ENCODE measurements at places on chromosomes 5 and 9.

GRCh38 chr9:126623667-126624478, 10.1 kb downstream of the LMX1B start:
- no peak for DNase-seq

DNA sequence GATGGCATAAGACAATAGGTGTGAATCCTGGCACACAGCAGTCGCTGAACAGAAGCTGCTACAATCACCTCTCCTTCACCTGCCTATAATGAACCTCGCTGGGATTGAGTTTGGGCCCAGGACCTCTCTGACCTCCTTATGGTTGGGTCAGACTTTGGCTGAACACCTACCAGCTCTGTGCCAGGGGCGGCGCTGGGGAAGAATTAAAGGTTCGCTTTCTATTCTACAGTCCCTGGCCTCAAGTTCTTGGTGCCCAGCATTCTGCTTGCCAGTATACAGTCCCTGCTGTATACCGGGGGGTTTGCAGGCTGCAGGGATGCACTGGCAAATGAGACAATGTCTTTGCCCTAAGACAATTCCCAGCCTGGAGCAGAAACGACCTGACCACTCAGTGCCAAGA, 895 bp upstream of the STRBP start:
- DNase-seq: no peak

- DNase-seq: no peak
These were observed 290.0 kb downstream of the ARRDC3 start for GRCh38 chr5:91092859-91093783.

DNA sequence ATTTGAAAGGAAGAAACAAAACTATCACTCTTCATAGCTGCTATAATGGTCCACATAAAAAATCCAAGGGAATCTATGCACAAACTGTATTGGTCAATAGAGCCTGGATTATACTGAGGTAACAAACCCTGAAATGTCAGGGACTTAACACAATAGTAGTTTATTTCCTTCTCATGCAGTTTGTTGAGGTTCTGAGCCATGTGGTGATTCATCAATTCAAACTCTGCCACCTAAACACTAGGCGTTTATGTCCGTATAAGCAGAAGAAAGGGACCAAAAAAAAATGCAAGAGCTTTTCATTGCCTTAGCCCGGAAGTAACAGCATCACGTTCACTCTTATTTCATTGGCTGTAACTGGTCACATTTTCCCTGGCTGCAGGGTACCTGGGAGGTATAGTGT, 464.7 kb downstream of the ZSWIM6 start:
- no peak for DNase-seq

GRCh38 chr9:91833878-91834255, 116.2 kb downstream of the ROR2 start:
- no peak for DNase-seq

DNA sequence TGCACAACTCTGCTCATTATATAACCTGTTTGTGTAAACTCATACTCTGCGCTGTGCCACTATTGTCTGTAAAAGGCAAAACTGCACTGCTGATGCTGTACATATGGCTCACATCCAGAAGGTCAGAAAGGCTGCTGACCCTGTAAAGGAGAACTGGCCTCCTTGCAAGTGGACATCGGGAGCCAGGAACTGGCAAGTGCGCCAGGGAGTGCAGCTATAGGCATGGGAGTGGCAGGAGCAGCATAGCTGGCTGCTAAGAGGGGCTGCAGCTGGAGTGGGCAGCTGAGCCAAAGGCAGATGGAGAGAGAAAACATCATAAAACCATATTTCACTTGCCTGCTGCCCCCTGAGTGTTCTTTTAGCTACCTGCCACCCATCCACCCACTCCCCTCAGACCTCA, 2183.4 kb upstream of the ACO1 start:
- DNase-seq: no peak

DNA sequence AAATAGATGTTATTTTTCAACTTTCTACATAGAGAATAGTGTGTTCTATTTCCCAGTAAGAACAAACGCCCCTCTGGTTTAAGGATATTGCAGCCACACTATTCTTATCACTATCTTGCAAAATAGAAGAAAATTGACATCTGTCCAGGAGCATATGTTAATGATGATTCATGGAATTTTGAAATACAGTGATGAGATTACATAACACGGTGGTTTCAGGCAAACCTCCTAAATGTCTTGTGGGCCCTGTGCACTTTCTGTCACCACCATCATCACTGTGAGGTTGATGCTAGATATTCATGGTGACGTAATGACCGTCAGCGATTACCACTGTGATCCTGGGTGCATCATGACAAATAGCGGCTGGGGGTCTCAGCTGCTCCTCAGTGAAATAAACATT, 48.1 kb downstream of the CFAP90 start:
- no peak for DNase-seq

GRCh38 chr9:106576232-106576760, 286.7 kb upstream of the ZNF462 start:
- no peak for DNase-seq

- no peak for DNase-seq
These were observed 18.4 kb upstream of the ALDOB start for GRCh38 chr9:101453776-101454570.

DNA sequence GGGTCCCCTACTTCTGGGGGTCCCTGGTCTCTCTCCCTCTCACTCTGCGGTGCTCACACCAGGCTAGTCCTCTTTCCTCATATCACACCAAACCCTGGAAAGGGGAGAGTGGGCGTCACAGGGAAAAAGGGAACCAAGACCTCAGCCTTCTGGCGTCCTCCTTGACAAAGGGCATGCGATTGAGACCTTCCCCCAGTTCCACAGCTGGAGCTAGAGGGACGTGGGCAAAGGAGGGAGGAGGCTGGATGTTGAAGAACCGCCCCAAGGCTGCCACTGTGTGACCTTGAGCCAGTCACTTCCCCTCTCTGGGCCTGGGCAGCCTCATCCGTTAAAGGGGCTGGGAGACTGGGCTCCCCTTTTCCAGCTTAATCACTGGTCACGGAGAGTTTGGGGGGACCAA, 18.5 kb upstream of the TOR2A start:
- DNase-seq: no peak

- DNase-seq: no peak
These were observed 61.0 kb upstream of the GFPT2 start for GRCh38 chr5:180414176-180414575.

DNA sequence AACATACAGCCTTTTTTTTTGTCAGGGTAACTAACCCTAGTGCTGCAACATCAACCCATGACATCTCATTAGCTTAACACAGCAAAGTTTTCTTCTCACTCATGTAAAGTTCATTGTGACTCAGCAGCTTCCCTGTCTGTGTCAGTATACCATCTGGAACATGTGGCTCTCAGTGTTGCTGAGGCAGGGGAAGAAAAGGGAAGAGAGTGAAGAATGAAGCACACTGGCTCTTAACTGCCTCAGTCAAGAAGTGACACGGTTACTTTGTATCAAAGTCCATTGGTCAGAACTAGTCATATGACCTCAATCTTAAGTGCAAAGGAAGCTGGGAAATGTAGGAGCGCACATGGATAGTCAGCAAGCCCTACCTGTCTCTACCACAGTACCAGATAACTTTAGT, 185.0 kb upstream of the ELL2 start:
- no peak for DNase-seq

DNA sequence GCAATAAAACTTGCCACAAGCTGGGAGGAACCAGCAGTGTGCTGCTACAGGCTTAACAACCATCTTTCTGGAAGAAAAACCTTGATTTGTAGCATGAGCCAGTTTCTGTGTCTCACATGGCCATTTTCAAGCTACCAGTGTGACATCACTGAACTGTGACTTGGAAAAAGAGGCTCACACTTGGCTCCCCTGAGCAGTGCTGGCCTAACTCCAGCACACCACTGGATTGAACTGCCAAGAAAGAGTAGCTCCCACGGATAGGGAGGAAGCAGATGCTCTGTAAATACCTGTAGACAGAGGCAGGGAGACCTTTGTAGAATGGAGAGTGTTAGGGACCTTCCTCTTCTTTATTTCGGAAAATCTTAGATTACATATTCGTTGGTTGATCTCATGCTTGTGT, 197.9 kb downstream of the SH3GL2 start:
- DNase-seq: no peak

DNA sequence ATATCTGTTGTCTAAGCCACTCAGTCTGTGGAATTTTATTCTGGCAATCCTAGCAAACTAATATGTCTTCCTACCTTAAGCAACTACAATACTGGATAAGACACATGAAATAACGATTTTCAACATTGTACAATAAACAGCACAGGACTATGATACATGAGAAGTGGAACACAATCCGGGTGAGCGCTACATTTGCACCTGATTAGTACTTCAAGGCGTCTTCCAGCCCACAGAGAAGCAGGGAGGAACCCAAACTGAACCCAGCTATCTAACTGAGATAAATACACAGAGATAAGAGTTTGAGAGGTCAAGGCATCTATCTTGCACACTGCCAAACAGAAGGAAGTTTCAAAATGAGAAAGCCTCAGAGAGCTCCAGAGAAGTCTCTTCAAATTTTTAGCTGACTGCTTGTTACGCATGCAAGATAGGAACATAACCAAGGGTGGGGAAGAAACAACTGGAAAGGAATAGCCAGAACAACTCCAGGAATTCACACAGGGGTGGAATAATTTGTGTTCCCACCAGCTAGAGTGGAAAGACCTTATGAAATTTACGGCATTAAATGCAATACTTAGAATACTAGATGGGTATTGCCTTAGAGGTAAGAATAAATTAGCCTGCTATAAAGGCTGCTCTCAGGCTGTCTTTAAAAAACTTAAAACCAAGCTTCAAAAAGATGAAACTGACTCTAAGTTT, 481.8 kb downstream of the MTRR start:
- no peak for DNase-seq

- no peak for DNase-seq
These were observed 111.7 kb upstream of the TMEM161B start for GRCh38 chr5:88380332-88380731.

GRCh38 chr9:97072285-97072776, 33.4 kb upstream of the CTSV start:
- DNase-seq: no peak

DNA sequence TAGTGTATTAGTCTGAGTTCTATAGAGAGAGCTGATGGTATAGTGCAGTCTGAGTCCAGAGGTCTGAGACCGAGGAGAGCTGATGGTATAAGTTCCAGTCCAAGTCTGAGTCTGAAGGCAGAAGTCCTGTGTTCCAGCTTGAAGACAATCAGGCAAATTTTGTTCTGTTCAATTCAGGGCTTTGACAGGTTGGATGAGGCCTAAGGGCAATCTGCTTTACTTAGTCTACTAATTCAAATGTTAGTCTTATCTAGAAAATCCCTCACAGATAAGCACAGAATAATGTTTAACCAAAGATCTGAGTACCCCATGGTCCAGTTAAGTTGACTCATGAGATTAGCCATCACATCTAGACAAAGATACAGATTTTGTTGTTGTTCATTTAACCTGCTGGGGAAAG, 303.0 kb upstream of the KLF4 start:
- no peak for DNase-seq

DNA sequence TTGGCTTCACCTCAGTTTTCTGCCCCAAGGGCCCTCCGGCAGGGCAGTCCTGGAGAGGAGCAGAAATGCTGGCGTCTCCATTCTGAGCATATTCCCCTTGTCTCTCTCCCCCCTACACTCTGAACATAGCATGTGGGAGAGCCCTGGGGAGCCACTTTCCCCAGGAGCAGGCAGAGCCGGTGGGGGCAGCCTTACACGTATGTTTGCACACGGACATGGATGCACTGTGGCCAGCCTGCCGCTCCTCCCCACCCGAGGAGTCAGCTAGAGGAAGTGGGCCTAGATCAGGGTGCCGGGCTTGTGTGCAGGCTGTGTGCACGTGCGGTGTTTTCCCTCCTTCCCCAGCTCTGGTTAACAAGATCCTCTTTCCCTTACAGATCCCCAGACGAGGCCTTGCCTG, 25.4 kb upstream of the POMT1 start:
- no peak for DNase-seq

GRCh38 chr9:79465156-79465555, 106.6 kb upstream of the TLE4 start:
- DNase-seq: no peak

GRCh38 chr5:131171276-131171810, 599 bp downstream of the LYRM7 start:
- no peak for DNase-seq

GRCh38 chr5:172793577-172794488, 22.8 kb upstream of the DUSP1 start:
- no peak for DNase-seq

- DNase-seq: no peak
These were observed 24.6 kb downstream of the SH3RF2 start for GRCh38 chr5:145960848-145961600.

GRCh38 chr5:180640611-180640860, 8.9 kb downstream of the FLT4 start:
- no peak for DNase-seq

- no peak for DNase-seq
These were observed 52.8 kb downstream of the CTNND2 start for GRCh38 chr5:11851416-11851815.

GRCh38 chr5:78507531-78507930, 141.0 kb downstream of the LHFPL2 start:
- DNase-seq: no peak

DNA sequence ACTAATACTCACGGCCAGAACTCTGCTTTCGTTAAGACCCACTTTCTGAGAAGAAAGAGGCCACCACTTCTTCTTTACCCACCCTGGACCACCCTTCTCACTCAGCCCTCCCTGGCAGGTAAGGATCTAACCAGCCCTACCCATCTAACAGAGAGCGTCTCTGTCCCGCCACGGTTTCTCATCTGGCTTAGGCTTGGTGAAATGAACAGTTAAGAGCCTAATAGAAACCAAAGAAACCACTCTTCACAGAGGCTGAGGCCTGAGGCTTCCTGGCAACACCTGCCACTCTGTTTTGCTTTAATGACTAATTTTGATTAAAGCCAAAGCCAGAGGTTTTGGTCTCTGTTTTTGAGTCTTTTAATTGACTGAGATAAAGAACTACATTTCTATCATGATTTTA, 354.1 kb upstream of the SLC30A5 start:
- no peak for DNase-seq

DNA sequence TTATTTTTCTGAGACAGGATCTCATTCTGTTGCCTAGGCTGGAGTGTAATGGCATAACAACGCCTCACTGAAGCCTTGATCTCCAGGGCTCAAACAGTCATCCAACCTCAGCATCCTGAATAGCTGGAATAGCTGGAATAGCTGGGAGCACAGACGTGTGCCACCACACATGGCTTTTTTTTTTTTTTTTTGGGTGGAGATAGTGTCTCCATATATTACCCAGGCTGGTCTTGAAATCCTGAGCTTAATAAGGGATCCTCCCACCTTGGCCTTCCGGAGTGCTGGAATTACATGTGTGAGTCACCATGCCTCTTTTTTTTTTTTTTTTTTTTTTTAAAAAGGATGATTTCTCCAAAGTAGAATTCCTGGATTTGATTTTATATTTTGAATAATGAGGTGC, 60.7 kb downstream of the NSD1 start:
- no peak for DNase-seq

Measured in stimulated activated CD4-positive, alpha-beta T cell treated with anti-CD3 and anti-CD28 coated beads, Interleukin-15, amount 100 ng/mL, for 48 hours (primary cell).